ENCODE measurements at places on chromosomes 2 and 18.

GRCh38 chr2:107334306-107334705 lies 448.3 kb upstream of the ST6GAL2 start:
- peak; percentile 77 for DNase-seq

GRCh38 chr2:241161646-241162281 lies 11.5 kb downstream of the PPP1R7 start:
- DNase-seq = peak; percentile 73

GRCh38 chr2:38578832-38579231 lies 23.9 kb downstream of the HNRNPLL start:
- peak; percentile 21 for DNase-seq

- DNase-seq = no peak
Observed at GRCh38 chr18:34114996-34115395, 109.7 kb downstream of the NOL4 start.

GRCh38 chr2:127080226-127080937 lies 26.6 kb downstream of the BIN1 start:
- DNase-seq = no peak

GRCh38 chr2:63440612-63441011 lies 147.7 kb downstream of the WDPCP start:
- peak; percentile 18 for DNase-seq
